Amniotic epithelial cell (primary cell): ENCODE measurements at places on chromosomes 16 and 17.

DNA sequence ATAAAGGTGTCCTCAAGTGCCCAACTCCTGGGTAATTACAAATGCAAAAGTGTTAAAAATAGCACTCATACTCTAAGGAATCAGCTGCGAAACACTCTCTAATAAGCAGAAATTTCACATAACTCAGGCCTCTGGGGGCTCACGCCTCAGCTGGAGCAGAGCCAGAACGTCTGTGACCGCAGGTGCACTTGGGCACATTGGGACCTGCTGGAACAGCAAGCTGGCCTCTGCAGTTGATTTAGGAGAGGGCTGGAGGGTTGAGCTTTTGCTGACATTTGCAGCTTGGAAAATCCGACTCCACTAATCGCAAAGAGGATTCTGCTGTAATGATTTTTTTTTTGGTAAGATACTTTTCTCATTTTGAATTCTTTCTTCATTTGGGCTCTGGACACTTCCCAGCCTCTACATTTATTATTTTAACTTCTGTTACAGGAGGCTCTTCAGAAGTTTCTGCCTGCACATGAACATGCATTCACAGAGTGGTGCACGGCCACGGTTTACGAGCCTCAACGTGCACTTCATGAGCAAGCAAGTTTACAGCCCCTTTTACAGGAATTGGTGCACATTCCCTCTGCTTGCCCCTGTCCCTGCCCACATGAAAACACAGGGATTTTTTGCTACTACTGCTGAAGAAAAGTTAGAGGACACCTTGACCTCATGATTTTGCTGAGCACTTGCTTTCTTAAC, 4.1 kb upstream of the SNTB2 start:
- no peak for DNase-seq

GRCh38 chr17:67902511-67903231, 77.4 kb downstream of the BPTF start:
- DNase-seq = no peak

DNA sequence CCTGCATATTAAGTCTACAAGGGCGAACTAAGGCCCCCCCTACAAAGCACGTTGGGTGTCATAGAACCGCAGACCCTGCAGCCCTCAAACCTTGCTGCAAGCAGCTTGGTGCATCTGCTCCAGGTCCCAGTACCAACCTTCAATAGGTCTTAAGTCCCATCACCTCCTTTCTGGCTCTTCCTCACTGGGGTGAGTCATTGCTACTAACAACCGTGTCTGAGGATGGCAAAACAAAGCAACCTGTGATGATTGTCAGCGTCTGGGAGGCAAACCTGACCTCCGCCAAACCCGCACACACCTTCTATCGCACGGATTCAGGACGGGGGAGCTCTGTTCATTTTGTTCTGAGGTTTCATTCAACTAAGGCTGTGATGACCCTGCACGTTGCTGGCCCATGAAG, 138.9 kb downstream of the SLC39A11 start:
- DNase-seq = no peak

DNA sequence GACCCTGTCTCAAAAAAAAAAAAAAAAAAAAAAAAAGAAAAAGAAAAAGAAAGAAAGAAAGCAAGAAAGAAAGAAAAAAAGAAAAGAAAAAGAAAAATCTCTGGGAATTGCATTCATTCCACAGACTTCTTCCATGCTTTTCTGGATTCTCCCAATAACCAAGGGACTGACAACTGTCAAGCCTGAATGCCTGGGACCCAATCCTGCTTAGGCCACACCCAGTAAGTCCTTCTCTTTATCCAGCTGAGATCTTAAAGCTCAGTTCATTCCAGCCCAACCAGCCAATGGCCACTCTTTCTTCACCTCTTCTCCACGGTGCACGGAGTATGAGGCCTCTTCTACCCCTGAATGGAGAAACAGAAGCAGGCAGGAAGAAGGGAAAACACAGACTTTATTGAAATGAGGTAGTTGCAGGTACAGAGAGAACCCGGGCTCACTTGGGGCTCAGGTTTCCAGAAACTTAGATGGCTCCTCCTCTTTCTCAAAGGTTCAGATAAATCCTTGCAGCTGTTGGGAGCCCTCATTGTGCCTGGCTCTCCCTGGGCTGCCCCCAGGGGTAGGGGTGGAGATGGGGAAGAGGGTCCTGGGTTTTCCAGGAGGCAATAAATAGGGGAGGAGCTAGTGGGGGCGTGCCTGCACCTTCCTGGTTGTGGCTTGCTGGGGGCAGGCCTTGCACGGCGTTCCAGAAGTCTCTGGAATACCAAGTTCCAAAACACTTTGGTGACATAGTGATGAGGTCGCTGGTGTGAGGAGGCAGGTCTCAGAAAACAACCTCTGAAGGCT, 2.5 kb downstream of the HOXB1 start:
- no peak for DNase-seq

GRCh38 chr16:64122177-64122576, 999.7 kb downstream of the CDH11 start:
- peak; percentile 18 for DNase-seq

DNA sequence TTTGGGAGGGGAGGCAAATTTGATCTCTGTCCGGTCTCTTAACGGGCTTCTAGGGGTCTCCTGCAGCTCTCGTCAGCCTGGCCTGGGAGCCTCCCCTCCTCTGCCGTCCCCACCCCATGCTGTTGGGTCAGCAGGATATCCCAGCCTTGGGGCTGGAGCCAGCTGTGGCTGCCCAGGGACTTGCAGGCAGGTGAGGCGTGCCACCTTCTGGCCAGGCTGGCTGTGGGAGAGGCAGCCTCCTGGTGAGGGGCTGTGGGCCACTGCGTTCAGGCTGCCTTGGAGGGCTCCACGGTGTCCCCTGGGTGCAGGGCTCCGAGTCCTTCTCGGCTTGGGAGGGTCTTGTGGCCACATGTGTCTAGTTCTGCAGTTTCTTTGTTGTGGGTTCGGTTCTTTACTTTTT, 34.6 kb downstream of the TBCD start:
- DNase-seq = no peak

- peak; percentile 62 for DNase-seq
Measured at GRCh38 chr17:6047966-6048365, 22.2 kb upstream of the WSCD1 start.

GRCh38 chr17:58501451-58501850, 13.0 kb downstream of the MTMR4 start:
- no peak for DNase-seq

GRCh38 chr17:69722518-69722917, 308.0 kb downstream of the MAP2K6 start:
- DNase-seq = no peak

DNA sequence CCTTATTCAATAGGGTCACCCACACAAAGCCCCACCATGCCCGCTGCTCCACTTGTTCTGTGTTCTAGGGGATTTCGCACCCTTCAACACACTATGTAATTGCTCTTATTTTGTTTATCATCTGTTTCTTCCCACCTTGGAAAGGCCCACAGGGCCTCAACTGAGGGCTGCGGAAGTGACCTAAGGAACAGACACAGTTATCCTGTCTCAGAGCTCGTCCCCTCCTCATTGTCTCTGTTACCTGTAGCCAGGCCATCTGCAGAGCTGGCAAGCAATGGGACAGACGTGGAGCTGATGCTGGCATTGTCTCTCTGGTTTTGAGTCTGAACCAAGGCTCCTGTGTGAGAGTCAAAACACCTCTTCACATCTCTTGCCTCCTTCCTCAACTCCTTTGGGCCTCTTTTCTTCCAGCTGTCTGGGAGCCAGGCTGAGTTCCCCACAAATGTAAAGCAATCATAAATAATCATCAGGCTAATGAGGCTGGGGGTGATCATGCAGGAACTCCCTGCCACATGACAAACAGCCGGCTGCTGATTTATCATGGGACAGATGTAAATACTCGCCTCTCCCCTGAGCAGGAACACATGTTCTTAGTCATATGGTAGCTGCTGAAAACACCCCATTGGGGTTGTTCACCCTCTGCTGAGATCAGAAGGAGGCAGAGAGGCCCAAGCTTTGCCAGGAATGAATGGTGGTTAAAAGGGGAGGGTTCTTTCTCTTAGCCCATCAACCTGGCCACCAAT, 71.9 kb downstream of the AXIN2 start:
- DNase-seq = no peak

GRCh38 chr17:21134559-21134958, 7.8 kb downstream of the DHRS7B start:
- no peak for DNase-seq

DNA sequence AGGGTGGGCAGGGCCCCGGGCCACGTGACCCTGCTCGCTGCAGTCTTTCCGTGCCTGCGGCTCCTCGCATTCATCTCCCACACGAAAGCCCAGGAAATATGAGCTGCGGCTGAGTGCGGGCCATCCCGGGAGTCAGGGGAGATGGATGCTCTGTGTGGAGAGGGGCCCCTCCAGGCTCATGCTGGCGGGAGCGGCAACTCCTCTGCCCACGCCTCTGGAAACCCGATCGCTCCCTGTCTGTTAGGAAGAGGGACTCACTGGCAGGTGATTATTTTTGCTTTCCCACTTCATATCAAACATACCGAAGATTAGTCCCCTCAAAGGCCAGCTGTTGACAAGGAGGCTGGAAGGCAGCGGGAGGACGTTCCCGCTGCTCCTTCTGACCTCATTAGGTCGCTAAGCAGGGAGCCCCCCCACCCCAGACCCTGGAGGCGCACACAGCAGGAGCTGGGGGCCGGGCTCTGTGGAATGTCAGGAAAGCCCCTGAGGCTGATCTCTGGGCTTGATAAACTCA, 228.5 kb downstream of the FOXL1 start:
- peak; percentile 41 for DNase-seq

GRCh38 chr16:88377961-88378360, 4.8 kb upstream of the ZNF469 start:
- no peak for DNase-seq

GRCh38 chr16:72743011-72743761, 304.7 kb downstream of the ZFHX3 start:
- peak; percentile 60 for DNase-seq

GRCh38 chr16:89072548-89073130, 21.0 kb upstream of the ACSF3 start:
- DNase-seq = no peak

DNA sequence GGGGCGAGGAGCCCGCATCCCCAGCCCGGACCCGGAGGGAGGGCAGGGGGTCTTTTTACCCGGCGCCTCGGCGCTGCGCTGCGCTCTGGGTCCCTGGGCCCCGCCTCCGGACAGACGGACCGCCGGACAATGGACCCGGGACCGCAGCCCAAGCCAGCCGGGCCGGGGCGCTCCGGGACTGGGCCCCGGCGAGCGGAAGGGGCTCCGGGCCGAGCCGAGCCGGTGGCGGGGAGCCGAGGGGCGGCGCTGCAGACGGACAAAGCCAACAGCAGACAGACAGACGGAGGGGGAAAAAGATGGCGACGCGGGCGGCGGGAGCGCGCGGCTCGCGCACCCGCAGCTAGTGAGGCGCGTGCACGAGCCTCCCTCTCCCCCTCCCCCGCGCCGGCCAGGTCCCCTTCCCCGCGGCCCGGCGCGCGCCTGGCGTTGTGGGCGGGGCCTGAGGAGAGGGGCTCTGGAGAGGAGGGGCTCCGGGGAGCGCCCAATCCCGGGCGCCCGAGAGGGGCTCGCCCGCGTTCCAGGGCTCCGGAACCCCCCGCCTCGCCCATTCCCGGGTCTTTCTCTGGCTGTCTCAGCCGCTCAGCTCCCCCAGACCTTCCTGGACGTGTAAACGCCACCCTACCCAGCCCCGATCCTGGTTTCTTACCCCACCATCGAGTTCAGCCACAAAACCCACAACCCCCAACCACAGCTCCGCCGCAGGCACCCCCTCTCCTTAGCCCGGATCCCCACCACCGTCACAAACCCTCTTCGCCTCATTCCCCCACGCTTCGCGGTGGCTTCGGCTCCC, at the start of gene ZNF821:
TSS of gene ZNF821 (minus strand) at position 334 of the 790 bp plus-strand sequence. CDS start 4,236 bp downstream, outside the sequence.
- peak; percentile 59 for DNase-seq

GRCh38 chr16:47624563-47624962, 163.4 kb downstream of the PHKB start:
- DNase-seq = no peak

DNA sequence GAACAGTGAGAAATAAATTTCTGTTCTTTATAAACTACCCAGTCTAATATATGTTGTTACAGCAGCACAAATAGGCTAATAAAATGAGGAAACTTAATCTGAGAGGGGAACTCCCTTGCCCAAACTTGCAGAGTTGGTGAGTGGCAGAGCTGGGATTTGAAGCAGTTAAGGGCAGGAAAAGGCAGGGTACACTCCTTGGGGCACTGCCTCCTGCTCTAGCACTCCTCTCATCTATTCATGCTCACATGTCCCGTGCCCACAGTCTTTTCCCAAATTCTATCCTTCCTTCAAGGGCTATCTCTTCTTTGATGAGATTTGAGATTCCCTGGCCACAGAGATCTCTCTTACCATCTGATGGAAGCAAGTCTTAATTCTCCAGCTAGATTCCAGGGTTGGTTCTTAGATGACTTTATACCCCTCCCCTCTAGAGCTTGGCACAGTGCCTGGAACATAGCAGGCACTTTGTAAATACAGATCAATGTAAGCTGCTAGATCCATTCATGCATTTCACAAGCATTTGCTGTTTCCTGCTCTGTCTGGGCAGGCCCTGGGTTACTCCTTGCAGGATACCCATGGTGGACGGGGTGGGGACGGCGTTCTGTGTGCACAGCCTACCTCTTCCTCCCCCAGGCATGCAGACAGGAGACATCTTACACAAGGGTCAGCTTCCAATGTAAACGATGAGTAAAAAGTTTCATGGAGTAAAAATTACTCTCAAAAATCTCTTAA, 39.2 kb upstream of the ABCC12 start:
- DNase-seq = no peak

DNA sequence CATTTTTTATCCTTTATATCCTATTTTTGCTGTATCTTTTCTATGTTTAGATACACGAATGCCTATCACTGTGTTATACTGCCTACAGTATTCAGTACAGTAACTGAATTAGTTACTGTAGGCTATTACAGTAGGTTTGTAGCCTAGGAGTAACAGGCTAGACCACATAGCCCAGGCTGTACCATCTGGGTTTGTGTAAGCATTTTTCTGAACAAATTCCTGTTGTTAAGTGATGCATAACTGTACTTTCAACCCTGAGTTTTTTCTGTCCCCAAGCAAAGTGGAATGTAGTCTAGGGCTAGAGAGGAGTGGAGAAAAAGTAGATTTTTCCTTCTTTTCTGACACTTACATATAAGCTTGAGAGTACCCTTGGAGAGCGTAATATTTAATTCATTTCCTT, 282.1 kb downstream of the HS3ST3B1 start:
- DNase-seq = no peak

GRCh38 chr16:81599034-81599744, 154.6 kb downstream of the CMIP start:
- no peak for DNase-seq

DNA sequence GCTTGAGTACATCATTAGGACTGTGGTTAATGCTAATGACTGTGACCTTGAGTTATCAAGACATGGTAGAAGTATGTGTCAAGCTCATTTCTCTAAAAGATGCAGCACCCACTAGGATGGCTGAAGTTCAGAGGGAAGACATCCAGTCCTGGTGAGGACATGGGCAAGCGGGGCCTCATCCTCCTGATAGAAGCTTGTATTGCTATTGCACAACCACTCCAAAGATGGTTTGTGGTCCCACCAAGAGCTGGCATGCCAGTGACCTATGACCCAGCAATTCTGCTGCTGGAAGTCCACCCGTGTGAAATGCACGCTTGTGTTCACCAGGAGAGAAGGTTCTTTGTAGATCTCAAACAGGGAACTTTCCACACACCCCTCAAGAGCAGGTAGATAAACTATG, 14.2 kb downstream of the SOX8 start:
- no peak for DNase-seq

- no peak for DNase-seq
Measured at GRCh38 chr17:8439681-8440080, 4.0 kb downstream of the NDEL1 start.

GRCh38 chr17:58666858-58667267, 25.0 kb downstream of the TEX14 start:
- DNase-seq = peak; percentile 70
